ENCODE measurements at places on chromosomes 7 and 10.

GRCh38 chr7:134729895-134730294 lies 49.5 kb upstream of the CALD1 start:
- no peak for DNase-seq

GRCh38 chr7:45151131-45151684 lies 6.4 kb upstream of the RAMP3 start:
- DNase-seq: no peak

- no peak for DNase-seq
Measured at GRCh38 chr7:84044834-84045233, 149.8 kb downstream of the SEMA3A start.

DNA sequence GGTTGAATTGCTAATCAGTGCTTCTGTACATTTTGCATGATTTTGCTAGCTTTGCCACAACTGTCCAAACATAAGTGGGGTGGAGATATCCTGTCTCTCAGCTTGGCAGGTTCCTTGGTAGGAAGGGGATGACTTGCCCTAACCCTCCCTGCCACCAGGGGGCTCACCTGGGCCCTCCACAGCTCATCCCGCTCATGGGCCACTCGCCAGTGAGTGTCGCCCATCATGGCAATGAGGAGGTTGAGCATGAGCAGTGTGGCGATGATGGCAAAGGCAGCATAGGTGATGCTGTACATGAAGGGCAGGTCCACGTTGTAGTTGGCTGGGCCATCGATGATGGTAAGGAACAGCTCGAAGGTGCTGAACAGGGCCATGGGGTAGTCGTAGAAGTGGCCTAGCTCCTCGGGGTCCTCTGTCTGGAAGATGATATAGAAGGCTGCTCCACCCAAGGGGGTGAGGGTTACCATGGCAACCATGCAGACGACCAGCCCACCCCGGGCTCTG lies 12.2 kb downstream of the TRPV6 start:
- DNase-seq: no peak

GRCh38 chr7:130349911-130350782 lies 5.5 kb downstream of the CPA5 start:
- no peak for DNase-seq

Measured in BJ (cell line).